RCC 7860 (cell line): ENCODE measurements at places on chromosomes 13 and 19.

DNA sequence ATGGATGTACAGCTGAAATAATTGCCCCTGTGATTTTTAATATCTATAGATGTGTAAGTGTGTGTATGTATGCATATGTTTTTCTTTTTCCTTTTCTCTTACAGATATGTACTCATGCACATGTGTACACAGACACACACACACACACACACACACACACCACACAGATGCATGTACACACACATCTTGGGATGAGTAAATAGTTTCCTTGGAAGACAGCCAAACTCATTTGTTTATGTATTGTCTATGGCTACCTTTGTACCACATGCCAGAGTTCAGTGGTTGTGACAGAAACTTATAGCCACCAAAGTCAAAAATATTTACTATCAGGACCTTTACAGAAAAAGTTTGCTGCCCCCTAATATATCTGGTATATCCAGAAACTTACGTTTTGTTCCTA, 192.6 kb downstream of the MAB21L1 start:
- DNase-seq = no peak

- DNase-seq = no peak
Observed at GRCh38 chr19:48619692-48620585, 633 bp downstream of the SPHK2 start.

GRCh38 chr13:33106656-33107360, 90.6 kb downstream of the KL start:
- DNase-seq = no peak

- no peak for DNase-seq
Observed at GRCh38 chr13:45473627-45474026, 8.9 kb downstream of the COG3 start.

GRCh38 chr19:54133312-54133956, 4.1 kb upstream of the CNOT3 start:
- no peak for DNase-seq

GRCh38 chr13:40220299-40220935, 446.0 kb downstream of the FOXO1 start:
- no peak for DNase-seq

- peak; percentile 14 for DNase-seq
Observed at GRCh38 chr19:14048443-14049153, 13.3 kb downstream of the PALM3 start.

DNA sequence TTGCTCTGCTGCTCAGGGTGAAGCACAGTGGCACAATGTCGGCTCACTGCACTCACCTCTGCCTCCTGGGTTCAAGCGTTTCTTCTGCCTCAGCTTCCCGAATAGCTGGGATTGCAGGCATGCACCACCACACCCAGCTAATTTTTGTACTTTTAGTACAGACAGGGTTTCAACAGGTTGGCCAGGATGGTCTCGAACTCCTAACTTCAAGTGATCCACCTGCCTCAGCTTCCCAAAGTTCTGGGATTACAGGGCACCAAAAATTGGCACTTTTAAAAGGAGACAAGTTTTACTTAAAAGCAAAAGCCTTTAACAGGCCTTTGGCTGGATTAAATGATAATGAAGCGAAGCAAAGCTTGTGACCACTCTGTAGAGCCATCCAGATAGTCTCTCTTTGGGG, 12.5 kb upstream of the TSHZ3 start:
- no peak for DNase-seq

DNA sequence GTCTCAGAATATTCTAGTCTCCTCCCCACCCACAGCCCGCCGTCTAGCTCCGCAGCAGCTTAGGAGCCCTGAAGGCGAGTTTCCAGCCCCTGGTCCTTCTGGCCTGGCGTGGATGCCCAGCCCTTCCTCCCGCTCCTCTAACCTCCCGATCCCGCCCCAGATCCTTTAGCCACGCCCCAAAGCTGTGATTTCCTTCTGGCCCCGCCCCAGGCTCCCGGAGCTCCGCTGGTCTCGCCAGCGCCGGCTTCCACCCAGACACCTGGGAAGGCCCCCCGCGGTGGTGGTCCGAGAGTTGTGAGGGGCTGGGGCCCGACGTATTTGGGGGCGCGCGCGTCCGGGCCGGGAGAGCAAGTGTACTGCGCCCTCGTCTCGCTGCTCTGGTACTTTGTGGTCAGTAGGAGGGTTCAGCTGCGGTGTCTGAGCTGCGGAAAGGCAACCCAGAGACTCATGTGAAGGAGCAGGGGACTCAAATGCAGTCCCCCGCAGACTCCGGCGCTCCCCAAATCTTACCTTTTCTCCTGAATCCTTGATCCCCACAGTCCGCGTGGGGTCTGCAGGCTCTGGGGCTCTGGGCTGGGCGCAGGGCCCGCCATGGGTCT, at the start of gene CGB7:
Gene CGB7, minus strand, starts transcription at position 114 of the 599 bp plus-strand sequence. CDS start 2,374 bp downstream, outside the sequence.
- DNase-seq = peak; percentile 39

DNA sequence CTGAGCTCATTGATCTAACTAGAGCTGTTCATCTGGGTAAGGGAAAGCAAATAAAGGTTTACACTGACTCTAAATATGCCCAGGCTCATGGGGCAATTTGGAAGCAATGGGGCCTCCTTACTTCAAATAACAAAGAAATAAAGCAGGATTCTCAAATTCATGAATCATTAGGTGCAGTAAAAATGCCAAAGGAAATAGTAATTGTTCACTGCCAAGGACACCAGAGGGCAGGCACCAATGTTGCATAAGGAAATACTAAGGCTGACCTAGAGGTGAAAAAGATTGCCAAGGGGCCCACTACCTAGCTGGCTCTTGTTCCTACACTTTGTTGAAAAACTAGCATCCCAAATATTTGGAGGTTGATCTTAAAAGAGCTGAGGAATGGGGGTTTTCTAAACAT, 1686.7 kb upstream of the MIR17HG start:
- no peak for DNase-seq

GRCh38 chr19:55442372-55442961, 633 bp downstream of the SHISA7 start:
- no peak for DNase-seq

DNA sequence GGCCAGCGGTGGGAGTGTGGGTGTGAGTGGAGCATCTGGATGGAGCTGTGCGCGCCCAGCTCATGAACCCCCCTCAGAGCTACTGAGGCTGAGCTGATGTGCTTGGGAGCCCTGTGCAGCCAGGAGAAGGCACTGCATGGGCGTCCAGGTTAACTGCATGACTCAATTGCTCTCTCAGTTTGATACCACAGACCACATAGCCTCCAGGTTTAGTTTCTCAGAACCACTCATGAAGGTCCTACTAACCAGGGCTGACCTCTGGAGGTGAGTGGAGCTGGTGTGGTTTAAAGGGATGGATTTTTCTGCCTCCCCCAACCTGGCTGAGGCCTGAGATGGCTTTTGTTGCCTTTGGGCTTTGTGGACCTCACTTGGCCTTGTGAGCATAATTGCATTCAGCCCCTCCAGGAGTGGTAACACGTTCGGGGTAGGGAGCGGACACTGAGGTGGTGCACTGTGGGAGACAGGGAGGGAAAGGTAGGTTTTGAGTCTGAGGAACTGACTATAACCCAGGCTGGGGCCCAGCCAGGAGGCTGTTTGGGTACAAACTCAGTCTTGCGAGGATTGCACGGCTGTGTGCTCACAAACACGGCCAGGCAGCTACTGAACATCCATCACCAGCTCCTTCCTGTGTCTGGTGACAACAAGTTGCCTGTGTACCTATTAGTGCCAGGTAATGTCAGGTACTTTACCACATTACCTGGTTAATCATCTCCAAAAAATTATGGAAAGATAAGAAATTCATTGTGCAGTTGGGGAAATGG, 97.5 kb downstream of the RGCC start:
- DNase-seq = no peak

DNA sequence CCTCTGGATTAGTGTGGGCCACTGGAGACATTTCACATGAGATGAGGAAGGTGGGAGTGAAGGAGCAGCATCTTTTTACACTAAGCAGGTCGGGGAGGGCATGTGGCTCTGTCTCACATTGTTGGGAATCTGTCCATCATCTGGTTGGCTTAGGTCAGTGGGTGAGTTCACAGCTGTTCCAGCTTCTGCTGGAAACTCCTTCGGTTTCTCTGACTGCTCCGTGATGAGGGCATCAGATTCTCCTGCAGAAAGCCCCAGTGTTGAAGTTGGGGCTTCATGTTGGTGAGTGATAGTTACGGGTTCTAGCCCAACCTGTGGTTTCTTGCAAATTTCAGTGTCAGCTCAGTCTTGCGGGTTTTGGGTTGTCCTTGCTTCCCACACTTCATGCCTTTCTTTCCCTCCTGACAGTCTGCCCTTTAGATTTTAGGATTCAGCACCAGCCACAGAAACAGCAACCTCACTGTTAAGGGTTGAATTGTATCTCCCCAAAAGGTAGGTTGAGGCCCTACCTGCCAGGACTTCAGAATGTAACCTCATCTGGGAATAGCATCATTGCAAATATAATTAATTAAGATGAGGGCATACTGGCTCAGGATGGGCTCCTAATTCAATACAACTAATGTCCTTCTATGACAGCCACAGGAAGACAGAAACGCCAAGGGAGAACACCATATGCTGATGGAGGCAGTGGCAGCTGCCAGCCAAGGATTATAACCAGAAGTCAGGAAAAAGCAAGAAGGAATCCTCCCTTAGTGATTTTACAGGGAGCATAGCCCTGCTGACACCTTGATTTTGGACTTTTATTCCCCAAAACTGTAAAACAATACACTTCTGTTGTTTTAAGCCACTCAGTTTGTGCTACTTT, 7.6 kb upstream of the ALOX5AP start:
- DNase-seq = no peak

DNA sequence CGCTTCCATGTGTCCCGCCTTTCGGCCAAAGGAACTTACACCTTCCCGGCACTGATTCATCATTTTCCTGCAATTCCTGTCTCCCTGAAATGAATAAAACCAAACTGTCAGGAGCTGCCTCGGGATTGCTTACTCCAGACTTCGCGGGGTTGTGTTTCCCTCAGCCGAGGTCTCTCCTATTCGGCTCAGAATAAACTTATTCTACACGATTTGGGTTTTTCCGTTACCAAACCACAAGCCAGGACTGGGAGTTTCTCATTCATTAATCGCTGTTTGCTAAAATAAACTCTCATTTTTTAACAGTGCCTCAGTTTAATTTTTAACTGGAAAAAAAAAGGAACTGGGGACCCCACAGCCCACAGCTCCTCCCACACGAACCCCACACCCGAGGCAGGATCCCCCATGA, 667 bp downstream of the ZNF878 start:
- peak; percentile 17 for DNase-seq
